ENCODE measurements at places on chromosomes 1 and 21.

DNA sequence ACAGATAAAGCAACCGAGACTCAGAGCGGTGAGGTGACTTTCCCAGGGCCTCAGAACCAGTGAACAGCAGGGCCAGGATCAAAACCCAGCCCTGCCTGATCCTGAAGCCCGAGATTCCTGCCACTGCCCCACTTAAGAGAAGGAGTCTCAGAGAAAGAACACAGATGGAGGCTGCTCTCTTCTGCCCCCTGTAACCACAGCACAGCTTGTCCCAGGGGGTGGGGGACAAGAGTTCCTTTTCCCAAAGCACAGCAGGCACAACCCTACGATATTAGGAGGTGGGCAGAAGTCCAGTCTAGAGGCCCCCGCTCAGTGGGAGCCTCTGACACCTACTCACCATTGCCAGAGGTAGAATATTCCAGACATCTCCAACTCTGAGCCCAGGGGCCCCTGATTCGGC is 24.0 kb upstream of the VWA5B1 start:
- no peak for DNase-seq

DNA sequence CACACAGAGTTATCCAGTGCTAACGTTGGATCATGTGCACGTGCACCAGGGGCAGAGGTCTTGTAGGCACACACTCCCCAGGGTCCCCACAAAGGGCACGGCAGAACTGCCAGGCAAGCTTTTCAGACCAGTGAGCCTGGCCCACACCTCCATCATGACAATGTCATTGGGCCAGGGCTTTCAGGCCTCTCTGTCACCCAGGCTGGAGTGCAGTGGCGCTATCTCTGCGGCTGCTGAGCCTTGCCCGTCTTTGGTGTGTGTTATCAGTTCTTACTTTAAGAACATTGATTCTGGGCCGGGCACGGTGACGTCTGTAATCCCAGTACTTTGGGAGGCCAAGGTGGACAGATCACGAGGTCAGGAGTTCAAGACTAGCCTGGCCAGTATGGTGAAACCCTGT is 44.2 kb downstream of the PKNOX1 start:
- DNase-seq: no peak

DNA sequence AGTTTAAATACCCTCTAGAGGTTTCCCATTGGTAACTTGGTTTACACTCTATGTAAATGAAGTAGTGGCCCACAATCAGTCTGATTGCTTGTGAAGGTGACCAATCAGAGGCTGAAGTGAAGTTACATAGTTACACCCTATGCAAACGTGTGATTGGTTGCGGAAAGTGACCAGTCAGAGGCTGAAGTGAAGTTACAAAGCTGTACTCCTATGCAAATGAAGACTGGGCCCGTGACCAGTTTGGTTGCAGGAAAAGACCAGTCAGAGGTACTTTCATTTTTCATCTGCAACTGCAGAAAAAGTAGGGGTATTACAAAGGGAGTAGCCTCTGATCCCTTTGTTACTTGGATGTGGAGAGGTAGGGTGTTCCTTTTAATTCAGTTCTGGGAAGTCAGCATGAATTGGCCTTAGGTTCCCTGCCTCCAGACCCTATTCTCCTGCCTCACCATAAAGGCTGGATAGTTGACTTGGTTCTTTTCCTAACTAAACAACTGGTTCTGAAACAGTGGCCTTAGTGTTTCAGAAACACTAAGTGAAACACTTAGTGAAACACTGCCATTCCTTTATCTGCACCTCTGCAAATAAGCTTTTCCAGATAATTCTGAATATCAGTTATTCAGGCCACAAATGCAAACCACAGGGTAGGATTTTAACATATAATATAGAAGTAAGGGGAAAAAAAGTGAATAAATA is 39.3 kb downstream of the MAGI3 start:
- no peak for DNase-seq

- DNase-seq: no peak
Measured at GRCh38 chr1:37493336-37494098, 19.1 kb downstream of the ZC3H12A start.

- no peak for DNase-seq
Measured at GRCh38 chr1:107648071-107648470, 316.9 kb downstream of the VAV3 start.

DNA sequence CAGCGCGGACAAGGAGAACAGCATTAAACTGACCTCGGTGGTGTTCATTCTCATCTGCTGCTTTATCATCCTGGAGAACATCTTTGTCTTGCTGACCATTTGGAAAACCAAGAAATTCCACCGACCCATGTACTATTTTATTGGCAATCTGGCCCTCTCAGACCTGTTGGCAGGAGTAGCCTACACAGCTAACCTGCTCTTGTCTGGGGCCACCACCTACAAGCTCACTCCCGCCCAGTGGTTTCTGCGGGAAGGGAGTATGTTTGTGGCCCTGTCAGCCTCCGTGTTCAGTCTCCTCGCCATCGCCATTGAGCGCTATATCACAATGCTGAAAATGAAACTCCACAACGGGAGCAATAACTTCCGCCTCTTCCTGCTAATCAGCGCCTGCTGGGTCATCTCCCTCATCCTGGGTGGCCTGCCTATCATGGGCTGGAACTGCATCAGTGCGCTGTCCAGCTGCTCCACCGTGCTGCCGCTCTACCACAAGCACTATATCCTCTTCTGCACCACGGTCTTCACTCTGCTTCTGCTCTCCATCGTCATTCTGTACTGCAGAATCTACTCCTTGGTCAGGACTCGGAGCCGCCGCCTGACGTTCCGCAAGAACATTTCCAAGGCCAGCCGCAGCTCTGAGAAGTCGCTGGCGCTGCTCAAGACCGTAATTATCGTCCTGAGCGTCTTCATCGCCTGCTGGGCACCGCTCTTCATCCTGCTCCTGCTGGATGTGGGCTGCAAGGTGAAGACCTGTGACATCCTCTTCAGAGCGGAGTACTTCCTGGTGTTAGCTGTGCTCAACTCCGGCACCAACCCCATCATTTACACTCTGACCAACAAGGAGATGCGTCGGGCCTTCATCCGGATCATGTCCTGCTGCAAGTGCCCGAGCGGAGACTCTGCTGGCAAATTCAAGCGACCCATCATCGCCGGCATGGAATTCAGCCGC is 2.5 kb downstream of the S1PR1 start:
- DNase-seq: no peak

All from cardiac septum (tissue), 1 donor.